Activated naive CD4-positive, alpha-beta T cell treated with anti-CD3 and anti-CD28 coated beads for 36 hours (primary cell): ENCODE measurements at places on chromosomes 1 and 21. TPM values are rescaled to one million over a fixed set of nuclear protein-coding genes. Genes with fewer than 3 reads are reported as not detected.

Gene CD53
- 239 TPM for total RNA-seq

Gene TPTE
- not detected for total RNA-seq

DNA sequence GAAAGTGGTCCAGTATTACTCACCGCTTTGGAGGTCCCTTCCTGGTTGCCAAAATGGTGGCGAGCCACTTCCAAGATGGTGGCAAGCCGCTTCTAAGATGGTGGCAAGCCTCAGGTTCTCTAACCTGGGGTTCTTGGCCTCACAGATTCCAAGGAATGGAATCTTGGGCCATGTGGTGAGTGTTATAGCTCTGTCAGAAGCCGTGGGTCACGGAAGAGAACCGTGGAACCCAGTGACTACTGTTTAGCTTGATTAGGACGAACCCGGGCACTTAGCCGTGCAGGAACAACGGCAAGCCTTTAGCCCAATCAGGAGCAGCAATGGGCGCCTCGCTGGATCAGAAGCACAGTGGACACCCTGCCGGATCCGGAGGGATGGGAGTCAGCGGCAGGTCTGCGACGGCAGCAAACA lies 356.2 kb upstream of the TMPRSS15 start:
- H3K27me3 ChIP-seq, result no peaks in the 10 kb centered on the region
- no peaks in the 10 kb centered on the region for H3K4me1 ChIP-seq
- H3K4me3 ChIP-seq, result no peak overlapping the region
- no peak overlapping the region for H3K27ac ChIP-seq
- no peaks in the 10 kb centered on the region for H3K36me3 ChIP-seq

GRCh38 chr1:207499573-207499972 lies 3.6 kb downstream of the CR1 start:
- H3K27ac ChIP-seq, result peak overlapping the region; percentile 51
- no peaks in the 10 kb centered on the region for H3K36me3 ChIP-seq
- peak; percentile 88 for DNase-seq
- no peak overlapping the region for H3K4me3 ChIP-seq
- H3K27me3 ChIP-seq, result peaks cover 25% of the 10 kb centered on the region

DNA sequence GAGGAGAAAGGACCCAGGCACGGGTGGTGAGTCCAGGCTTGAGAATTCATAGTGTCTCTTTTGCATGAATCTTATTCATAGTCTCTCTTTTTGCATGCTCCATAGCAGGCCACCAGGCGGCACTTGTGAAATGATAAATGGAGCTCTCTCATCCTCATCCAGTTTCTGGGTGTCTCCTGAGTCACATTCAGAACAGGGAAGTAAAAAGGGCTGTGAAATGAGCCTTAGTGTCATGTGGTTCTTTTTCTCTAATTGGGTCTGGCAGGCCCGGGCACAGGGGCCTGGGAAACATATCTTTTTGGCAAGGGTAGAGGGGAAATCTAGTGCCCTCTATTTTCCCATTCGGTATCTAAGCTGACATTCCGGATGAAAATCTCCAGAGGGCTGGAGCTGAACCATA lies 19.1 kb upstream of the NCF2 start:
- peak; percentile 40 for DNase-seq
- no peak overlapping the region for H3K27ac ChIP-seq
- no peak overlapping the region for H3K4me3 ChIP-seq

DNA sequence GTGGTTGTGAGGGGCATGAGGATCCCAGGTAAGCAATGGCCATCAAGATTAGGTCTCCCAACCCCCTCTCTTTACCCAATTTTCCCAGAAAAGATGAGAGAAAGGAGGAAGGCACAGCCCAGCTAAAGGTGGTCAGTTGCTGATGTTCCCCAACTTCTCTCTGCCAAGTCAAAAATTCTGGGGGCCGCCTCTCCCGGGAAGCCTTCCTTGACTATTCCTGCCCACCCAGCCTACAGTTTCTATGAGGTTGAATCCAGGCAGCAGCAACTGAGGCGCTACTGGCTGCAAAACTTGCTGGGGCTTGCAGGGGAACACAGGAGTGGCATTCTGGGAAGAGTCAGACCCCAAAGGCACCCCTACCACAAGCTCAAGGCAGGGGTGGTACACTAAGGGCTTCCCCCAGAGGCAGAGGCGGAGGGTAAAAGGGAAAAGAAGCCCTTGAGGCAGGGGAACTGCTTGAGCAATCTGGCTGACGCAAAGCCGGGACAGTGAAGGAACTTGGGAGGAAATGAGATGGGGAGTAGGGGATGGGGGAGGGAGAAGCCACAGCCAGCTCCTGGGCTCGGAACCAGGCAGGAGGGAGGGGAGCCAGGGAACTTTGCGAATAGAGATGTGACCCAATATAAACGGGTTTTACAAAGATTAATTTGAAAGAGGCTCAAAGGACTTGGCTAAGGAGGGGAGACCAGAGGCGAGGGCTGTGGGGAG lies 31.2 kb downstream of the SDC3 start:
- no peaks in the 10 kb centered on the region for H3K4me1 ChIP-seq
- no peak for DNase-seq
- H3K4me3 ChIP-seq, result no peak overlapping the region
- peaks cover 15% of the 10 kb centered on the region for H3K27me3 ChIP-seq
- peak overlapping the region; percentile 69 for H3K27ac ChIP-seq

Gene GPR157
- total RNA-seq, result 2.3 TPM

Gene DNASE2B
- not detected for total RNA-seq
